ENCODE measurements at places on chromosomes 11 and 22.

- DNase-seq, result no peak
Observed at GRCh38 chr11:115383431-115383830, 120.8 kb downstream of the CADM1 start.

DNA sequence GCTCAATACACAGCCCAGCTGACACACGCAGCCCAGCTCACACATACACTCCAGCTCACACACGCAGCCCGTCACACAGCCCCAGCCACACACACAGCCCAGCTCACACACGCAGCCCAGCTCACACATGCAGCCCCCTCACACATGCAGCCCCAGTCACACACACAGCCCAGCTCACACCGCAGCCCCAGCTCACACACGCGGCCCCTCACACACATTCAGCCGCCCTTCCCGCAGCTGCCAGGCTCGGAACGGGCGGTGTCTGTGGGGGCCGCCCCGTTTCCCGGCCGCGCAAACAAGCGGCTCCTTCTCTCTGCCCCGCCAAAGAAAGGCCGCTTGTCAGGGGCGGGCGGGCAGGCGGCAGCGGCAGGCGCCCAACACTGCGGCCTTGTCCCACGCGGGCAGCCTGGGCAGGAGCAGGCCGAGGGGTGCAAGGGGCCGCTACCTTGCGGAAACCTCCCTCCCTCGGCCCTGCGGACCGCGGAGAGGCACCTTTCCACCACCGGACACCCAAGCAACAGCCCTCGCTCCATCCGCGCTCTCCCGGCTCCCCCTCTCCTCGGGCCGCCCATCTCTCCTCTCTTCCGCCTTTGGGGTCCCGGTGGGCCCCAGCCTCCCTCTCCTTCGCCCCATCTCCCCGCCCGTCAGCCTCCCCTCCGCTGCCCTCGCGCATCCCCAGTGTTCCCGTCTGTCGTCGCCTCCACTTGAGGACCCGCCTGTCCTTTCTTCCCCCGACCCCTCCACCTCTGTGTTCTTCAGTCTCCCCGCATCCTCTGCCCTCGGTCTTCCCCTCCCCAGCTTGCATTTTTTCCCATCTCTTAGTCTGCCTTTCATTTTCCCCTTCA, 2.2 kb downstream of the PHLDB1 start:
- no peak for DNase-seq

DNA sequence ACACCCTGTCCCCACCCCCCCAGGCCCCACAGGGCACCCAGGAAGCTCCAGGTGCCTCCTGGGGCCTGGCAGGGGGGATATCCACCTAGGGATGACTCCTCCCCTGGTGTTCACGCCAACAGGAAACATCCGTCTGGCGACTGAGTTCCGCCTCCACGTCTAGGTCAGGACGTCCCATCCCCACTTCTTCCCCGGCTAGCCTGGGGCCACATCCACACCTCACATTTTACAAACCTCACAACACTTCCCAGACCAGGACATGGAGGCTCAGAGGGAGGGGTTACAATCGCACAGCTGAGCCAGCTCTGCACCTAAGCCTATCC, 21.0 kb downstream of the MAFF start:
- DNase-seq, result no peak

DNA sequence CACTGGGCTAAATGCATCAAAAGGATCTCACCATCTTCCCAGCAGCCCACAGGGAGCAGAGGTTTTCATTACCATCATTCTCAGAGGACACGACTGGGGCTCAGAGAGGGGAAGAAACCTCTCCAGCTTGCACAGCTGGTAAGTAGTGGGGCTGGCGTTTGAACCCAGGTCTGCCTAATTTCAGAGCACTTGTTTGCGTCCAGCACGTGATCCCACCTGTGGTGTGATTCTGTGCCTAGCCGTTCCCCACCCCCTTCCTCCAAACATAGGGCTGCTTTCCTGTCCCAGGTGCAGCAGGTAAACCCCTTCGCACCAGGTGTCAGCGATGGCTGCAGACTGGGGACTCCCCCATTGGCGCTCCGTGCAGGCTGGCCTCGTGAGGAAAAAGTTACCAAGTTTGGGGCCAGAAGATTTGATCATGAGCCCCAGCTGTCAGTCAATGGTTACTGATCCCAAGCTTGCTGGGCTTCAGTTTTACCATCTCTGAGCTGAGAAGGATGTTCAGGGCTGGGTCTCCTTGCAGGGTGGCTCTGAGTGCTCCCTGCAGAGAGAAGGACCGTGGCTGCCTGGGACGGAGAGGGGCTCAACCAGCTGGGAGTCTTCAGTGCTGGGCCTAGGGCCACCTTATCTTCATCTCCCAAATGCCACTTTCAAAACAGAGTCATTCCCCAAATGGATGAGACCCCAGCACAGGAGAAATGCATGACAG, 445.6 kb downstream of the TBC1D22A start:
- no peak for DNase-seq

GRCh38 chr22:20267441-20268278, 458 bp downstream of the RTN4R start:
- no peak for DNase-seq

- no peak for DNase-seq
Observed at GRCh38 chr22:21587803-21588611, 20.5 kb downstream of the UBE2L3 start.

- DNase-seq, result peak; percentile 35
Observed at GRCh38 chr11:23976841-23977271, 520.0 kb upstream of the LUZP2 start.

GRCh38 chr22:35995772-35996171, 32.9 kb downstream of the RBFOX2 start:
- DNase-seq, result peak; percentile 95

DNA sequence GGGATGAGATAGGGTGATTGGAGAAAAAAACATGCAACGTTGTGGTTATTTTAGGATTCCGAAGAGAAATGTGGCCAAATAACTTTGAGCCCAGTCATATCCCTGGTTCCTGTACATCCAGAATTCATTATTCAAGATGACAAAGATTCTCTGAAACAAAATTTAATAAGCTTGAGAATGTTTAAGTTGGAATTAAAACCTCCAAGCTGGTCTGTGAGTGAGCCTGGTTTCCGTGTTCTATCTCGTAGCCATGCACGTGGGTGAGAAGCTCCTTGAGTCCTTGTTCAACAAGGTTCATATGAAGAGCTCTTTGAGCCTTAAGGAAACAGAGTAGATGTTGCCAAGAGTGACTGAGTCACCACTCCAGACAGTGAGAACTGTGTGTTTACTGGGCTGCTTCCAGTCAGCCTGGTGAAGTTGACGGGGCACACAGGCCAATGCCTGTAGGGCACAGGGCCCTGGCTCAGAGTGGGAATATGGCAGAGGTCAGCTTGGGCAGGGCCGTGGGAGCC, 206.5 kb downstream of the NAV2 start:
- DNase-seq, result peak; percentile 98
